ENCODE measurements at places on chromosomes 13 and 19. TPM values are rescaled to one million over a fixed set of nuclear protein-coding genes. Genes with fewer than 3 reads are reported as not detected.

- DNase-seq = no peak
These were observed 160.5 kb downstream of the STK24 start for GRCh38 chr13:98416408-98416807.

- no peak for DNase-seq
These were observed 24.1 kb upstream of the NDFIP2 start for GRCh38 chr13:79456656-79457365.

DNA sequence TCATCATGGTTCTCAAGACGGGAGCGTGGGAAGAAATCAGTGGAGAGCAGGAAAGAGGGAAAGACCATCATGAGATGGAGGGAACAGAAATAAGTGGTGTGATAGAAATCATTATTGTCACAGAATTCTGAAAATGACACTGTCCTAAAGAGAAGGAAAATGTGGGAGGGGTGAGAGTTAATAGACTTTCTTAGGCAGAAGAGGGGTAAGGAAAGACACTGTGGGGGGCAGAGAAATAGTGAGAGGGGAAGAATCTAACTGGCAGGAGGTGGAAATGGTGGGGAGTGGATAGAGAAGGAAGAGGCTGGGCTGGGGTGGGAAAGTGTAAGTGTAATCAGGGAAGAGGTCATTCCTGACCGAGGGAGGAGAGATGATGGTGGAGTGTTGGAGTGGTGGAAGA is 3.2 kb downstream of the PINLYP start:
- no peak for DNase-seq

DNA sequence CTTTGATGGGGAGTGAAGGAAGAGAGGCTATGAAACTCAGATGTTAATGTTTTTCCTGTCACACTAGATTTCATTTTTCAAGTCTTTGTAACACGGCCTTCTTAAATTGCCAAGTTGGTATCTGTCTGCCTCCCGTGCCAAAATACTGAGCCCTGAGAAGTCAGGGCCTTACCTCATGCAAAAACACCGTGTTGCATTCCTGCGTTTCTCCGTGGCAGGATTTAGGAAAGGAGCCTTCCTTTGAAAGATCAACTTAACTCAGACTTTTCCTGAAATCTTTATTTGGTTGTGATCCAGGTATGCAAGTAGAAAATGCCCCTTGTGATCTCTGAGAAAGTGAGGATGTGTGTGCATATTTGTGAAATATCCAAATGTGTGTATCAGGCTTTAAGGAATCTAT is 1291.0 kb upstream of the SLC10A2 start:
- DNase-seq = no peak

GRCh38 chr19:34732612-34733211 is 1.3 kb upstream of the ZNF181 start:
- no peak for DNase-seq

DNA sequence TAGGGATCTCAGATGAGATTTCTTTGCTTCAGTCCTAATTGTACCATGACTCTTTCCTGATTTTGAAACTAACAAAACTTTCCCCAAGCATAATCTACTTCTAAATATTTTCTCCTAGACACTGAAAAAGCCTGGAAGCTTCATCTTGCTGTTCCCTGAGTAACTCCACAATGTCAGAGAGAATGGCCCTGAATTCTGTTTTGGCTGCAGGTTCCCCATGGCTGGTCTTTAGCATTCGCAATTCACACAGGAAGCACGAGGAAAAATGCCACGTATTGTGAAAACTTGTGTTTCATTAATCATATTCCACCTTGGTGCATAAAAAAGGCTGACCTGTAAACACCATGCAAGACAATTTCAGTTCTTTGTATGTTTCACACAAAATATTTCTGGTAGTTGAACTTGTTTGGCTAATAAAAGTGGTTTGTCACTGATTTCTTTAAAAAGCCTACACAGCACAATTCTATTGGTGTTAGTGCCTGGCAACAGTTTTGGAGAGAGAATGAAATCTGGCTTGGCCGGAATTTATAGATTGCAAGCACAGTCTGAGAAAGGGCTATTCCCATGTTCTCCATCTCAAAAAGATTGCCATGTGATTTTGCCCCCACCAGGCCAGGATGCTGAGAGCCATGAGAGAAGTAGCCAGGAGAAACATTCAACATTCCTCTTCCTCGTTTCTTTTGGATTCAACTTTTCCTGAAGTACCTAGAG is 367.1 kb downstream of the NDFIP2 start:
- DNase-seq = no peak

GRCh38 chr19:47408156-47408938 is 11.0 kb downstream of the MEIS3 start:
- no peak for DNase-seq

DNA sequence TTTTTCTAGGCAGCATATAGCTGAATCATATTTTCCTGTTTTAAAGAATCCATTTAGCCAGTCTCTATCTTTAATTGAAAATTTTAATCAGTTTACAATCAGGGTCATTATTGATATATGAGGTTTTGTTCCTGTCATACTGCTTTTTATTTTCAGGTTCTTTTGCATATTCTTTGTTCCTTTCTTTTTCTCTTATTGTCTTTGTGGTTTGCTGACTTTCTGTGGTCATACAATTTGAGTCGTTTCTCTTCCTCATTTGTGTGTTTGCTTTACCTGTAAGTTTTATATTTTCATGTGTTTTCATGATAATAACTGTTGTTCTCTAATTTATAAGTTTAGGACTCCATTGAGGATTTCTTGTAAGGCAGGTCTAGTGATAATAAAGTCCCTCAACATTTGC is 812.6 kb downstream of the DACH1 start:
- no peak for DNase-seq

Gene LAIR2
- not detected for total RNA-seq

Gene RASGRP4
- total RNA-seq = not detected

Gene AP2A1
- total RNA-seq = 98.8 TPM

Gene CABP5
- total RNA-seq = not detected

All from mammary epithelial cell (primary cell).